ENCODE measurements at places on chromosomes 5 and 9. TPM values are rescaled to one million over a fixed set of nuclear protein-coding genes. Genes with fewer than 3 reads are reported as not detected.
A peak's percentile ranks its signal among the peaks of the same experiment; 100 is the strongest.

Gene FAM153A
- total RNA-seq = 5.3 TPM

Gene CCDC69
- total RNA-seq = 247 TPM

Gene EDIL3
- 57.3 TPM for total RNA-seq

Gene TAS2R1
- total RNA-seq = not detected

Gene FOXD4L4
- not detected for total RNA-seq

Gene ITGA2
- total RNA-seq = 1.9 TPM

Gene SLC36A3
- not detected for total RNA-seq

Gene ADRB2
- total RNA-seq = 3.5 TPM

Gene CDKN2A
- total RNA-seq = 4.2 TPM

- DNase-seq = no peak
These were observed 45.2 kb downstream of the P4HA2 start for GRCh38 chr5:132182359-132183040.

DNA sequence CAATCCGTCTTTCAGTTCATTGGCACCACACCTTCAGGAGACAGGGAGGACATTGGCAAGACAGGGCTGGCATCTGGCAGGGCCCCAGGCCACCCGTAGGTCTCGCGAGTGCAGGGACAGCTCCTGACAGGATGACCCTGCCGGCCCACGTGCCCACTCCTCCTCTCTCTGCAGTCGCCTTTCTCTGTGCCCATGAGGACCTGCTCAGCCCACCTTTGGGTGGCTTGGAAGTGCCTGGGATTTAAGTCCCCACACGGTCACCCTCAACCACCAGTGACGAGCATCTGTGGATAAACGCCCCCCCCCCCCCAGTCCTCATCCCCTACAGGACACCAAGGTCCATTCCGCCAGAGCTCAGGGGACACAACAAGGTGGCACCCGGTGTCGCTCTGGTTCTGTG lies 4.1 kb downstream of the MRPL36 start:
- peak; percentile 56 for DNase-seq

DNA sequence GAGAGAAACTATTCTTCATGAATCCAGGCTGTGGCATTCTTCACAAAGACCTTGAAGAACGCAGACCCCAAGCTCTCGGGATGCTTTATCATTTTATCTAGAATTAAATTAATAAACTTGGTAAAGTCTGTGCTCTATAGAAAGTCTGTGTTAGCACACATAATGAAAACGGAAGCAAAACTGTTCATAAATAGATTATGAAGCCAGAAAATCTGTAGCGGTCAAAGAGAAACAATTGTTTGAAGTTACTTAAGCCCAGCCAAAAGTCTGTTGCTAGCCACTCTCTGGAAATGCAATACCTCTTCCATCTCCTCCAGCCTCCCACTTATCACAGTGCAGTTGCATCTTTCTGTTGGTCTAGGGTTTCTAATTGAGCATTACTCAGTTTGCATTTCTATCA lies 375.9 kb downstream of the KIF4B start:
- DNase-seq = no peak

- DNase-seq = no peak
These were observed 26.0 kb downstream of the PRDM6 start for GRCh38 chr5:123115020-123115419.

DNA sequence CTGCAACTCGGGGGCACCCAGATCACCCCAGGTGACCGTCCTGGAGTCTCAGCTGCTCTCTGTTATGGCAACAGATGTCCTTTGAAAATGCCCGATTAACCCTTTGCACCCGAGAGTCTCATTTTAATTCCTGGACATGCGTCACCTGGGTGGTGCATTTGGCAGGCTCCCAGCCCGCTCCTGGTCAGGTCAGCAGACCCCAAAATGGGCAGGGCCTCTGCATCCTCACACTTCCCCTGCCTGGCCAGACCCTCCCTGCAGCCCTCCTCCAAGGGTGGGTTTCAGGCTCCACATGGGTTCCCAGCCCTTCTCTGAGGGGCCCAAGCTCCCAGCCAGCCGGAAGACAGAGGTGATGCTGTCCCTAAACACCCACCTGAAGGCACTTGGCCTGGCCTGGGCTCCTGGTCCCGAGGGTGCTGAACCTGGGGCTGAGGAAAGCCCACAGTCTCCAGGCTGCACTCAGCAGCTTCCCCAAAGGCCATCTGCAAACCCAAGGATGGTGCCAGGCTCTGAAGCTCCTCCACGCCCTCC lies 69.4 kb downstream of the PSMB7 start:
- DNase-seq = no peak

GRCh38 chr5:79305706-79306105 lies 69.8 kb downstream of the JMY start:
- DNase-seq = no peak

- DNase-seq = no peak
These were observed 131.1 kb upstream of the CNTLN start for GRCh38 chr9:17003576-17004240.

DNA sequence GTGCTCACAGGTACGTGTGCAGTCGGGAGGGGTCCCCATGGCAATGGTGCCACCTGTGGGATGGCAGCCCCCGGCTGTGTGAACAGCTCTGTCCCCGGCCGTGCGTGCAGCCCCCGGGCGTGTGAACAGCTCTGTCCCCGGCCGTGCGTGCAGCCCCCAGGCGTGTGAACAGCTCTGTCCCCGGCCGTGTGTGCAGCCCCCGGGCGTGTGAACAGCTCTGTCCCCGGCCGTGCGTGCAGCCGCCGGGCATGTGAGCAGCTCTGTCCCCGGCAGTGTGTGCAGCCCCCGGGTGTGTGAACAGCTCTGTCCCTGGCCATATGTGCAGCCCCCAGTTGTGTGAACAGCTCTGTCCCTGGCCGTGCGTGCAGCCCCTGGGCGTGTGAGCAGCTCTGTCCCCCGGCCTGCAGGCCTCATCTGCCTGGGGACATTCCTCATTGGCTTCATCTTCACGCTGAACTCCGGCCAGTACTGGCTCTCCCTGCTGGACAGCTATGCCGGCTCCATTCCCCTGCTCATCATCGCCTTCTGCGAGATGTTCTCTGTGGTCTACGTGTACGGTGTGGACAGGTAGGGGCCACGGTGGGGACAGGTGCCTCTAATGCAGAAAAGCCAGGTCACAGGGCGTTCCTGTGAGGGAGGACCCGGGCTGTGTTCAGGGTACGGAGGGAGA lies 5.9 kb upstream of the SLC6A18 start:
- DNase-seq = no peak

GRCh38 chr5:119879446-119879845 lies 250.1 kb downstream of the FAM170A start:
- no peak for DNase-seq

GRCh38 chr5:116573279-116573701 lies 1.3 kb downstream of the SEMA6A start:
- peak; percentile 71 for DNase-seq

DNA sequence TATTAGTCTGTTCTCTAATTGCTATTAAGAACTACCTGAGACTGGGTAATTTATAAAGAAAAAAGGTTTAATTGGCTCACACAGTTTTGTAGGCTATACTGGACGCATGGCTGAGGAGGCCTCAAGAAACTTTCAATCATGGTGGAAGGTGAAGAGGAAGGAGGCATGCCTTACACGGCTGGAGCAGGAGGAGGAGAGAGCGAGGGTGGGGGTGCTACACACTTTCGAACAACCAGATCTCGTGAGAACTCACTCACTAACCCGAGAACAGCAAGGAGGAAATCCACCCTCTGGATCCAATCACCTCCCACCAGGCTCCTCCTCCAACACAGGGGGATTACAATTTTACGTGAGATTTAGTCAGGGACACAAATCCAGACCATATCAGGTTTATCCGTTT lies 90.0 kb downstream of the RMI1 start:
- no peak for DNase-seq

GRCh38 chr5:140181002-140181483 lies 6.1 kb downstream of the CYSTM1 start:
- DNase-seq = no peak

GRCh38 chr5:142779163-142779840 lies 9.1 kb downstream of the ARHGAP26 start:
- no peak for DNase-seq

DNA sequence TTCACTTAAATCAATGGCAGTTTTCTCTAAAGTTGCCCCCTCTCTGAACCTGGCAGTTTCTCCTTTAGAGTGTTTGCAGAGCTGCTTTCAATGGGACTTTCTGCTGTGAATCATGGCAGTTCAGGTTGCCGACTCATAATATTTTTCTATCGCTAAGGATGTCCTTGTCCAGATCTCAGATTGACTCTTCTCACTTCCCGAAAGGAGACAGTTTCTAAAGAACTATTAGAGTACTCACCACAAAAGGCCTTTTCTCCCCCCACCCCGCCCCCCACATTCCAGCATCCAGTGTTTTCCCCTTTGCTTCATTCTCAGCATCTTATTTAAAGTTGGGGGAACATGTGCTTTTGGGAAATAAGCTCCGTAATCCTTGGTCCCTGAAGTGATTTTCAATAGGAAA lies 443.5 kb upstream of the KLF4 start:
- DNase-seq = no peak

DNA sequence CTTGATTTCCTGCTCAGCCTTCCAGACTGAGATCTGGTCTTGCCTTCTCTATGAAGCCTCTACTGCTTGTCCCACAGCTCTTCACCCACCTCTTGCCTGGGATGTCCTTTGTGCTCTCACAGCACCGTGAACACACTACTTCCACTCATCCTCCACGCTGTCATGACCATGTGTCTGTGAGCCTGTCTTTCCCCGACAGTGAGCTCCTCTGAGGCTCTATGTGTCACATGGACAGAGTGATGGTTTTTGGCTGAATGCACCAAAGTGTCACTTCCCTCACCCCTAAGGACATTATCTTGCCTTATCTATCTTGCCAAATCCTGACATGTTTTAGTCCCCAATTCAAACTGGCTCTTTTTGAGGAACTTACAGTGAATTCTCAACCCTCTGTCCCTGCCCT lies 11.3 kb downstream of the PHYKPL start:
- DNase-seq = no peak

GRCh38 chr9:85292261-85292660 lies 449.5 kb downstream of the AGTPBP1 start:
- no peak for DNase-seq

DNA sequence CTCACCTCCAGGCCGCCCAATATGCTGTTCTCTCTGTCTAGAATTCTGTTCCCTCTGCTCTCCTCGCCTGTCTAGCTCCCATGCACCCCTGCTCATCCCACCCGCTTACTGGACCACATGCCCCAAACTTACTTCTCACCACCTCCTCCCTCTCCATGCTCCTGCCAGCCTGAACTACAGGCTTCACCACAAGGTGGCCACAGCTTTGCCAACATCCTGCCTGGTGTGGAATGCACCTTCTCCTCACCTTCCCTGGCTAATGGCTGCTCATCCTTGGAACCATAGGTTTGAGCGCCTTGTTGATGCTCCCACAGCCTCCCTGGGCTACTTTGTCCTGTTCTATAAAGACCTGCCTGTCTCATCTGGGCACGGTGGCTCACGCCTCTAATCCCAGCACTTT lies 9.6 kb downstream of the LAMC3 start:
- DNase-seq = no peak

GRCh38 chr9:80188579-80188978 lies 616.8 kb downstream of the TLE4 start:
- DNase-seq = no peak

- DNase-seq = no peak
These were observed 311.8 kb downstream of the DNAH5 start for GRCh38 chr5:13632676-13633075.

- DNase-seq = no peak
These were observed 103.6 kb upstream of the CHD1 start for GRCh38 chr5:99032234-99033013.

- no peak for DNase-seq
These were observed 2.8 kb upstream of the FAM193B start for GRCh38 chr5:177557041-177557647.

DNA sequence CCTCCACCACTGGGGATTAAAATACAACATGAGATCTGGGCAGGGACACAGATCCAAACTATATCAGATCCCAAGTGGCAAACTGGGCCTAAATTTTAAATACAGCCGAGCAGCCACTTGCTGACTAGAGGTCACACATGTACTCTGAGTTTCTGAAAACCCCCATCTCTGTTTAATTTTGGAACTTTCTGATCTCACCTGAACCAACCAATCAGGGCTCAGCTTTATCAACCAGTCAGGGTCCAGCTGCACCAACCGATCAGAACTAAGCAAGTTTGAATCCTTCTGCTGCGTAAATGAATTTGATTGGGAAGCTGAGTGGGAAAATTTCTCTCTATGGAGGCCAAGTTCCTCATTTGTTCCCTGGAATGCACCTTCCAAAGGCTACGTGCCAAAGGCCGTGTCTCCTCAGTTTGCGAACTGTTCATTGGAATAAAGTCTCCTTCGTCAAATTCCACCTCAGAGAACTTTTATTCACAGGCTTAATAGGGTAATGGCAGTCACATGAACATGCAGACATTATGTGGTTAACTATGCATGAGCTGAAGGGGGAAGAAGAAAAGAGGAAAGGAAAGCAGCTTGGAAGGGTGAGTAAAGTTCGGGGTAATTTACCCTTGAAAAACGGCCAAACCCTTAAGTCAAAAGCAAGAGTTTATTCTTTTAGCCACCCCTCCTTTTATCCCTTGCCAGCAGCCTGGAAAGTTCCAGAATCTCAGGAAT lies 3.7 kb downstream of the CD180 start:
- DNase-seq = no peak

GRCh38 chr5:55072666-55073065 lies 29.8 kb upstream of the GZMA start:
- DNase-seq = no peak

DNA sequence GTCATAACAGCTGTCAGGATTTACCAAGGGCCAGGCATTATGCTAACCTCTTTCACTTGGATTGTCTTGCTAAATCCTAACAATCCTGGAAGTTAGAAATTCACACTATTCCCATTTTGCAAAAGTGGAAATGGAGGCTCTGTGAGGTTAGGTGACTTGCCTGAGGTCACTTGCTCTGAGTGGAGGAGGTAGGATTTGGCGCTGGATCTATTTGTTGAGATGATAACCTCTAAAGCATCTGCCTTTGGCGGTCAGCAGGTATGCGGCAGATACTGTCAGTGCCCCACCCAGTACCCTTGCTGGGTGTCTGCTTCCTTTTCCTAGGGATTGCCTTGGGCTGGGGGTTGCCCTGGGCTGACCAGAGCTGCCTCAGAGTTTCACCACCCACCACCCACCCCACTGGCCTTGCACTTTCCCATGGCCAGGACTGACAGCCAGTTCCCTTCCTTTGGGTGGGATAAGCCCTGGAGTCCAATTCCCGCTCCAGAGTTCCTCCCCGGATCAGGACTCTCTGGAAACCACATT lies 164.8 kb upstream of the MSX2 start:
- DNase-seq = no peak

DNA sequence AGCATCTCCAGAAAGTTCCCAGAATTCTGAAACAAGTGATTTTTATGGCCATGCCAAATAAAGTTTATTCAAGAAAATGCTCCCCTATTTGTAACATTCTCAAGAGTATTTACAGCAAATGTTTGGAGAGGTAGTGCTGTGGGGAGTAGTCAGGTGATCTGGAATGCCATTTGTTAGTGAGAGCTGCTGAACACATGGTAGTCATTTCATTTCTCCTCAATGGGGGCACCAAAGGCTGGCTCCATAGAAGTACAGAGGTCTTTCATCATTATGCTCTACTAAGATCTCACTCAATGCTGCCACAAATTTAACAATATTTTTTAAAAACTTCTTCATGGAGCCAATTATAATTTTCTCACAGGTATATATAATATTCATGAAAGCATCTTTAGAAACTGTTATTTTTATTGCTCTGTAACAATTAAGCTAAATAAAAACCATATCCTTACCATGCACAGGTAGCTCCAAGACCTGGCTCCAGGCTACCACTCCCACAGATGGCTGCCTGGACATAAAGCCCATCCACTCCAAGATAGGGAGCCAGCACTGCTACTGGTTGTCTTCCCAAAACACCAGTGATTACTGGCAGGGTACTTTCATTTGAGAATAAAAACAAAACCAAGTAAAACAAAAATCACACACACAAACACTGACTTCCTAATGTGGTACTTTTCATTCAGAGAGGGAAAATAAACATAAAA lies 200.8 kb downstream of the PLK2 start:
- no peak for DNase-seq

- no peak for DNase-seq
These were observed 84.5 kb downstream of the GNAQ start for GRCh38 chr9:77946969-77947620.

Measured in sigmoid colon (tissue), 7 donors.